ENCODE measurements at places on chromosomes 16 and 17.

- no peak for DNase-seq
These were observed 721 bp upstream of the WWOX start for GRCh38 chr16:78098595-78099270.

- no peak for DNase-seq
These were observed 5.3 kb downstream of the HMOX2 start for GRCh38 chr16:4481526-4481925.

DNA sequence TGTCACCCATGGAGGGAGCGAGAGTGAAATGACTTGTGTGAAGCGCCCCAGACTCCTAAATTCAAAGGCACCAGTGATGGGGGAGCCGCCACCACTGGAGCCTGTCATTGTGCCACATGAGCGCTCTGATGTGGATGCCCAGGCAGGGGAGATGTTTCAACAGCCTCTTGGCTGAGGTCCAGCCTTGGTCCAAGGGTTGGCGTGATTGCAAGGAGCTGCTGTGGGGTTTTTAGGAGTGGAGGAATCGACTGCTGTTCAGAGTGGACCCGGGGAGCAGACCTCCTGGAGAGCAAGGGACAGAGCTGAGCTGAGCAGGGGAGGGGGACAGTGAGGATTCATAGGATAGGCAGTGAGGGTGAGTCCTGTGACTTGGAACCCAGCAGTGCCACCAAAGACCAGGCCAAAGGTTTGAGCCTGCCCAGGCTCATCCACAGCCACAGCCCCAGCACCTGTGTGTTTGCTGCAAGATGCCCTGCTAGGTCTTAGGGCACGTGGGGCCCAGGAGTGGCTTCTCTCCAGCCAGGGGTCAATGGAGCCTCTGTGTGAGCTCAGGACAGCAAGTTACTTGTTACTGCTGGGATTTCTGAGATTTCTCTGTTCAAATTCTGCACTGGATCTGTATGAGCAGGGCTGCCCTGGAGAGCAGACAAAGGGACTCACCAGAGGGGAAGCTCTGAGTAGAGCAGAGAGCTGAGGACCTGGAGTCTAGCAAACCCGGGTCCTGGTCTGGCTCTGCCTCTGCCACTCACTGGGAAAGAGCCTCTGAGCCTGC is 20.3 kb downstream of the RHBDL3 start:
- no peak for DNase-seq

DNA sequence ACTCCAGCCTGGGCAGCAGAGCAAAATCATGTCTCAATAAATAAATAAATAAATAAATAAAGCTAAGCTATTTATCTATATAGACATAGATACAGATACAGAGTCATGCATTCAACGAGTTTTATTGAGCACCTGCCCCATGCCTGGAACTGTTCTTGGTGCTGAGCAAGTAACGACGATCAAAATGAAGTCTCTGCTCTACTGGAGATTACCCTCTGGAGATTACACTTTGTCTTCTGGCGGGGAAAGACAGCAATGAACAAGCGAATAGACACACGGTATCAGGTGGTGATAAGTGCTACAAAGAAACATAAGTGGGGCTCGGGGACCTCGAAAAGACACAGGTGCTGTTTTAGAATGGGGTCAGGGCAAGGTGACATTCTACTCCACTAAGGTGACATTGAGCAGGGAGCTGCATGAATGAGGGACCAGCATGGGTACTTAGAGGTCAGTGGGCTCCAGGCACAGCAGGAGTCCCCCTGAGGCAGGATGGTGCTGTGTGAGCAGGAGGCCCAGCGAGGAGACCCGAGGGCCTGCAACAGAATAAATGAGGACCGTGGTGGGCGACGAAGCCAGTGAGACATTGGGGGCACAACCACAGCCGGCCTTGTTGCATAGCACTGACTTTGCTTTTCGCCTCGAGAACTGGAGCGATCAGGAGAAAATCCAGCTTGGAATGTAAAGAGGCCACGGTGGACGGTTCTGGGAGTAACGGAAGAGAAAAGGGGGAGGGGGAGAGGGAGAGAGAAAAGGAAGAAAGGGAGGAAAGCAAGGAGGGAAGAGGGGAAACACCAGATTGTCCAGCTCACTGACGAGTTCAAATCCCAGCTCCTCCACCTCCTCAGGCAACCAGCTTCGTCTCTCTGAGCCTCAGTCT is 42.4 kb upstream of the MEAK7 start:
- DNase-seq, result no peak

DNA sequence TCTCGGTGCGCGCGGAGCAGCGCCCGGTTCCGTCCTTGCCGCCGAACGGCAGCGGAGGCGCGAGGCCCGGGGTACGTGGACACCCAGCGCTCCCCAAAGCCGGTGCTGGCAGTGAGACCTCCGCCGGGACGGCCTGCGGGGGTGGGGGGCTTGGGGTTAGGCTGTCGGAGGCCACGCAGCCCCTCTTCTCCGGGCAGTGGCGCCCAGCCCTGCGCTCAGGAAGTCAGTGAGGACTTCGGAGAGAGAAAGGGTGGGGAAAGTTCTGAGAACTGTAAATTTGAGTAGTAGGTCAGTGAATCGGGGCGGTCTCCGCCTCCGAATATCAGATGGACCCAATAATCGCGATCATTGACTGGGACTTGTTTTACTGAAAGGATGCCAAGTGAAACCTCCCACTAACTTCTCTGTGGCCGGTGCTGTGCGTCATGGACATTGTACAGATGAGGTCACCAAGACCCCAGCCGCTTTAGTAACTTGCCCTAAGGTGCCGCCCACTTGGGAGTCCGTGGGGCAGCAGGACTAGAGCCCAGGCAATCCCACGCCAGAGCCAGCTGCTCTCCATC is 468 bp downstream of the IL4R start:
- DNase-seq, result peak; percentile 32

DNA sequence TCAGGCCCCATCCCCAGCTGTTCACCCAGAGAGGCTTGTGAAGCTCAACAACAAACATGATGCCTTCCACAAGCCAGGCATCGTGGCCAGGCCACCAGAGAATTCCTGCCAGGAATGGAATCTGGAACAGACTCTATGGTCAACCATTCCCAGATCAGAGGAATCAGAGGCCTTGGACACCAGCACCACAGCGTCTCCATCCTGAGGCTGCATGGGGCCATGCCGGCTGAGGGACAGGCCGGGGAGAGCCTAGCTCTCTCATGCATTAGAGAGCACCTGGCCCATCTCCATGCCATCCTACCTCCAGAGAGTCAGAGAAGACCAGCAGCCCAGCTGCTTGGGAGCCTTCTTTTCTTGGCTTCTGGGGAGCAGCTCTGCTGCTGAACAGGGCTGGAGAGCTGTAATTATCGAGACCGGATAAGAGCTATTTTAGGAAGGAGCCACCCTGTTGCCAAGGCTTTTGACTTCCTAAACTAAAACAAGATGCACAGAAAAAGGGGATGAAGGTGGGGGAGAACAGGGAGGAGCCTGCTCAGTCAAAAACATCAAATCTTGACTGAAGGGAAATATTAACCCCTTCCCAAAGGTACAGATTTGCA is 24.5 kb upstream of the MTMR4 start:
- no peak for DNase-seq

DNA sequence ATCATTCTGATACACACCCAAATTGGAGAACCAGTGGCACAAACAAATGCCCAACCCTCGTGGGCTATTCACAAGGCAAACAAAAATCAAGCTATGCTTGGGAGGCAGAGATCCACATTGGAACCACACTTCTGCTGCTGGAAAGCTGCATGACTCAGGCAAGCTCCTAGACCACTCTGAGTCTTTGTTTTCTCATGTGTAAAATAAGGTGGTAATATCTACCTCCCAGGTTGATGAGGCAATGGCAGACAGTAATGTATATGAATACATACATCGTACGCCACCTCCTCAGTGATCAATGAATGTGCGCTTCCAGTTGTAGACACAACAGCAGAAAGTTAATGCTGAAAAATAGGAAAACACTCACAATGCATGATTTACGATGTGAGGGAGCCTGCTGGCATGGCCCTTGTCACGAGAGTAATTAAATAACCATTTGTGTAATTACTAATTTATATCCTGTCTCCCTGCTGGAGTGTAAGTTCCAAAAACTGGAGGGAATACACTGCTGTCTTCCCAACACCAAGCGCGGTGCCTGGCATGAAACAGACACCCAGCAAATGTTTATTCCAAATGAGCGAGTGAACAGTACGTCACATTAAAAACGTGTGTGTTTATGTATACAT is 69.9 kb upstream of the HSBP1 start:
- no peak for DNase-seq

DNA sequence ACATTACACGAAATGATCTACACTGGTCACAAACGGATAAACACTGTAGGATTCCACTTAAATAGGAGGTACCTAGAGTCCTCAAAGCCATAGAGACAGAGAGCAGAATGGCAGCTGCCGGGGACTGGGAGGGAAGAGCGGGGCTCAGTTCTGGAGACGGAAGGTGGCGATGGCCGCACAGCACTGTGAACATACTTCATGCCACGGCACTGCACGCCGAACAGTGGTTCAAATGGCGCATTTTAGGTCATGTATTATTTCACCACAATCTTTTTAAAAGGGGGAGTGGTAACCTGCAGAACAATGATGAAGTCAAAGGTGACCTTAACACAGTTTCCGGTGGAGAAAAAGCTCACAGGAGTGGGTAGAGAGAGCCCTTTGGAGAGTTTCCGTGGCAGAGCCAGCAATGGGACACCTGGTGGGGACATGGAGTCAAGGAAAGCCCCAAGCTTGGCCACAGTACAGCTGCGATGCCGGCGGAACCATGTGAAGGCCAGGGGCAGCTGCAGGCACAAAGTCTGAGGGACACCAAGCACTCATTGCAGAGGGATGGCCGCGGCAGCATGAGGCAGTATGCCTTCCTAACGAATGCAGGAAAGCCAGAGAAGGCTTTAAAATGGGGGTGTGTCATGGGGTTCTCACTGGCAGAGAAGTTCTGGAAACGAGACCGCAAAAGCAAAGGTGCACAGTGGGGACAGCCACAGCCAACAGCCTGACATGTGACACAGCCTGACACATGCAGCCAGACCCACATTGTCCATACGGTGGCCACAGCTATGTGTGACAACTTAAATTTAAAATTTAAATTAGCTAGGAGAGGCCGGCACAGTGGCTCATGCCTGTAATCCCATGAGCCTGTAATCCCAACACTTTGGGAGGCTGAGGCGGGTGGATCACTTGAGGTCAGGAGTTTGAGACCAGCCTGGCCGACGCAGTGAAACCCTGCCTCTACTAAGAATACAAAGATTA is 7.3 kb downstream of the FLCN start:
- DNase-seq, result no peak

DNA sequence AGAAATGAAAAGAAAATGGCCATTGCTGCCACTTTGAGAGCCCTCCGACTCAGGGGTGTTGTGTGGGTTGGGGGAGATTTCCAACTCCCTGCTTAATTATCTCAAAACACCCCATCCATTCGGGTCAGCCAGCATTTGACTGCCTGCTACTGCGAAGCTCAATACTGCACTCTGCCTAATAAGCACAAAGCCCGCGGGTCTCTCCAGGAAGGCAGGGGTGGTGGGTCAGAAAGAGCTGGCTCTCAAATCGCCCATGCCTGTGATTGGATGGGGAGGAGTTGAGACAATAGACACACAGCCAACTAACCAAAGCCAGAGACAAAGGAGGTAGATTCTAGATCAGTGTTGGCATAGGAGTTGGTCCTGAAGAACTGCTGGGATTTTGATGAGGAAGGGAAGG is 2.3 kb upstream of the XAF1 start:
- DNase-seq, result no peak

GRCh38 chr17:28610376-28610775 is 3.6 kb downstream of the RSKR start:
- no peak for DNase-seq

- no peak for DNase-seq
These were observed 213.4 kb upstream of the GSE1 start for GRCh38 chr16:85399583-85400284.

GRCh38 chr17:72565006-72565405 is 444.2 kb downstream of the SOX9 start:
- no peak for DNase-seq

GRCh38 chr16:15907863-15908478 is 19.6 kb upstream of the CEP20 start:
- no peak for DNase-seq

- DNase-seq, result no peak
These were observed 5.3 kb downstream of the TMEM97 start for GRCh38 chr17:28324267-28324745.

DNA sequence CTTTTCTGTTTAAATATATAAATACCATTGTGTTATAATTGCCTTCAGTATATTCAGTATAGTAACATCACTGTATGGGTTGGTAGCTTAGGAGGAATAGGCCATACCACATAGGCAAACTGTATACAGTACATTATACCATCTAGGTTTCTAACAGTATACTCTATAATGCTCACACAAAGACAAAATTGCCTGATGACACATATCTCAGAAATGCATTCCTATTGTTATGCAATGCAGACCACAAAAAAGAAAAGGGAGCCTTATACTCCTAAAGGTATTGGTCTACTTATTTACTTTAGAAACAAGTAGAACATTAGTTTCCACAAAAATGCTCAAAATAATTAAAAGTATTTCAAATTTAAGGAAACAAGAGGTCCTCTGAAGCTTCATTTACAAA is 47.9 kb downstream of the SETD6 start:
- no peak for DNase-seq

DNA sequence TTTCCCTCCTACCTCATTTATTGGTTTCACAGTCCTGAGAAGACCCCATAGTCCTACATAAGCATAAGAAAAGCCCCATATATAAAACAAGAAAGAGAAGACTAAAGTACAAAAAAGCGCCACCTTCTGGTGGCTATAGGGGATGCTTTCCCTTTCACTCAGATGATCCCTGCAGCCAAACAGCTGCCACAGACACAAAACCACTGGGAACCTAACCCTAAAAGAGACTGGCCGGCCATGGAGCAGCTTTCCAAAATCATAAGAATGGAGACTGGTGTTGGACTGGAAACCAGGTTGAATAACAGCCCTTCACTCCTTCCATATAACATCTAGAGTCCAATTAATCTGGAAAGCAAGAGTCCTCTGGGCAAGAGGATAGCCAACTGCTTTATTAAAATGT is 11.4 kb downstream of the DYNC1LI2 start:
- peak; percentile 9 for DNase-seq

GRCh38 chr17:30095507-30096244 is 20.9 kb upstream of the NSRP1 start:
- DNase-seq, result no peak

DNA sequence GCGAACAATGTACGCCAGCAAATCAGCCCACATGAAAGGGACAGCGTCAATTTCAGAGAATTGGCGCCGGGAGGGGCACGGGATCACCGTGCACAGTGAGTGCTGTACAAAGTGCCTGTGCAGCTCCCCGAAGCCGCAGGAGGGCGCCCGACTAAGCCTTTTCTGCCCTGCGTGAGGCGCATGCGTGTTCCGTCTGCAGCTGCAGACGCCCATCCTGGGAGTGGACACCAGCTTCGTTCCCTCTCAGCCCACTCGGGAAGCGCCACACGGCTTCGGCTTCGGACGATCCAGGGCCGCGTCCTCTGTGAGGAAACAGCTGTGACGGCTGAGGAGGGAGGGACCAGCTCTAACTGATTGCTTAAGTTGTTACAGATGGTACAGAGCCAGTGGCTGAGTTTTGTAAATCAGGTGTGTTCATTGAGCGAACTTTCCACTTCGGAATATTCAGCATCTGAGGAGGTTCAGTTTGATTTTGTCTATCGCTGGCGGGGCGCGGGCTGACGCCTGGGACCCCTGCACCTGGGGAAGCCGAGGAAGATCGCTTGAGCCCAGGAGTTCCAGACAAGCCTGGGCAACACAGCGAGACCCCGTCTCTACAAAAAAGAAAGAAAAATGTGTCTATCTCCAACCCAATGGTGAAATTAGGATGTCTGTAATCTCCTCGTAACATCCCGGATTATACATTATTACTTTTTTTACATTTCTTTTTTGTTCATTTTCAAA is 15.4 kb upstream of the ZNF287 start:
- peak; percentile 90 for DNase-seq

- DNase-seq, result no peak
These were observed 51.5 kb downstream of the GTF3C1 start for GRCh38 chr16:27498031-27498825.

GRCh38 chr16:28136751-28137434 is 73.4 kb upstream of the GSG1L start:
- no peak for DNase-seq

All from stimulated activated CD4-positive, alpha-beta T cell treated with anti-CD3 and anti-CD28 coated beads, Interleukin-12 subunit alpha, Interleukin-12 subunit beta, amount 100 ng/mL, for 4 hours (primary cell).